Uterus (tissue), 4 donors: ENCODE measurements at places on chromosomes 1 and 21.

- no peak for DNase-seq
- no peak overlapping the region for H3K4me3 ChIP-seq
- no peaks in the 10 kb centered on the region for H3K27me3 ChIP-seq
- no peaks in the 10 kb centered on the region for H3K4me1 ChIP-seq
Measured at GRCh38 chr1:35657851-35658250, 16.5 kb upstream of the PSMB2 start.

DNA sequence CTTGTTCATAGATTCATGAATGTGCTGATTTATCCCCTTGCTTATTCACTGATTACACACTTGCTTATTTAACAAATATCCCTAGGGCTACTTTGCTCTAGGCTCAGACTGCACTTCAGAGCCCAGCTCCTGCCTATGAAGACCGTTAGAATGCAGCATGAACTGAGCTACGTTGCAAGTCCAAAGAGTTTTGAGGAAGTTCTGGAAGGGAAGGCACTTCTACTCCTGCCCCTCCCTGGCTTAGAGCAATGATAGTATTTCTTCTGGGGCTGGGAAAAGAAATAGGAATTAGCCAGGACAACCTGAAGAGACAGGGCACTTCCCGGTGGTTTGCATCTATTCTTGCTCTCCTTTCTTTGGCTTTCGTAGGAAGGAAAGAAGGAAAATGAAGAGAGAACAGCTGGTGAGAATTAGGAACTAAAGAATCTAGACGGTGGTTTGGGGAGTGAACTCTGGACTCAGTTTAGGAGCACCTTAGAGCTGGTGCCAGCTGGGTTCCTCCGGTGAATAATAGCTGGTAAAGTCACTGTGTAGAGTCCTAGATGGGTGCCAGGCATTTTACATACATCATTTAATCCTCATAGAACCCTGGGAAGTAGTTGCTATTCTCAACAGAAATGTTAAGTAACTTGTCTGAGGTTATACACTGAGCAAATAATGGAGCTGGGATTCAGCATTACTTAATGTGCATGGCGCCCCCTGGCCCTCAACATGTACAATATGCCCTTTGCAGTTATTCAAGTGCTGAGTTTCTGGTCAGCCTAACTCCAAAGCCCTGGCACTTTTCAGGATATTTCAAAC lies 65.9 kb downstream of the NDUFS5 start:
- no peaks in the 10 kb centered on the region for H3K27me3 ChIP-seq
- H3K36me3 ChIP-seq, result no peaks in the 10 kb centered on the region
- no peaks in the 10 kb centered on the region for H3K4me1 ChIP-seq

GRCh38 chr1:233394860-233395717 lies 67.6 kb downstream of the MAP3K21 start:
- H3K27me3 ChIP-seq, result no peaks in the 10 kb centered on the region
- no peak for DNase-seq
- H3K4me1 ChIP-seq, result no peaks in the 10 kb centered on the region
- H3K36me3 ChIP-seq, result no peaks in the 10 kb centered on the region
- H3K4me3 ChIP-seq, result no peak overlapping the region
- no peak overlapping the region for H3K27ac ChIP-seq

- no peak overlapping the region for H3K27ac ChIP-seq
- H3K4me3 ChIP-seq, result no peak overlapping the region
- DNase-seq, result no peak
- no peaks in the 10 kb centered on the region for H3K36me3 ChIP-seq
- H3K4me1 ChIP-seq, result no peaks in the 10 kb centered on the region
- H3K27me3 ChIP-seq, result no peaks in the 10 kb centered on the region
Measured at GRCh38 chr1:182888736-182889531, 49.8 kb downstream of the DHX9 start.

GRCh38 chr1:28136922-28137613 lies 39.4 kb downstream of the PTAFR start:
- H3K27me3 ChIP-seq, result no peaks in the 10 kb centered on the region
- DNase-seq, result no peak
- no peak overlapping the region for H3K27ac ChIP-seq
- no peaks in the 10 kb centered on the region for H3K4me1 ChIP-seq

DNA sequence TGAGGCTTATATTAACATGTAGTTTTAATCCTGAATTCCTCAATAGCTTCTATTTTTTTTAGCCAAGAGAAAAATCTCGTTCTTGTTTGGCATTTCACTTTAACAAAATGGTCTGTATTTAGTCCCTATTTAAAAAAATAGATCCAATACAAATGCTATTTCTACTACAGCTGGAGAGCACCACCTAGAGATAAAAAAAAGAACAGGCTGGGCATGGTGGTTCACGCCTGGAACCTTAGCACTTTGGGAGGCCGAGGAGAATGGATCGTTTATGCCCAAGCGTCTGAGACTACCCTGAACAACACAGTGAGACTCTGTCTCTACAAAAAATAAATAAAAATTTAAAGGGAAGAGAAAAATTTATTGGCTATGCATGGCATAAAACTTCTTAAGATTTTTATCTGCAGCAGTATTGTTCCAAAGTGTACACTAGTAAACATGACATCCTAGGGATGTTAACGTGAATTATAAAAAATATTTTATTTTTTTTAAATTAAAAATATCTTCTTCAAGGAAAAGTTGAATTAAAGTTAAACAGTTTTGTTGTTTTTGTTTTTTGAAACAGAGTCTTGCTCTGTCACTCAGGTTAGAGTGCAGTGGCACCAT lies 4.4 kb downstream of the ST7L start:
- DNase-seq, result no peak
- H3K27me3 ChIP-seq, result no peaks in the 10 kb centered on the region
- no peak overlapping the region for H3K4me3 ChIP-seq
- no peaks in the 10 kb centered on the region for H3K36me3 ChIP-seq
- no peak overlapping the region for H3K27ac ChIP-seq

DNA sequence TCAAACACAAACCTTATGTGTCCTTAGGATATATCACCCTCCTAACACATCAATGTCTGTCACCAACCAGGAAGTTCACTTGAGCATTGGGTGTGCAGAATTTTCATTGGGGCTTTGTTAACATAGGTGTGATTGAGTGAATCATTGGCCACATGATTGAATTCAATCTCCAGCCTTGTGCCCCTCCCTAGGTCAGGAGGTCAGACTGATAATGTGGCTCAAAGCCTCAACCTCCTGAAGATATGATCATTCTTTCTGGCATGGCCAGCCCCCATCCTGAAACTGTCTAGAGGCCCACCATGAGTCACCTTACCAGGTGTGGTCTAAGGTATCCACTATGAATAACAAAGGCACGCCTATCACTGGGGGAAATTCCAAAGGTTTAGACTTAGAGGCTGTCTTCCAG lies 90.1 kb downstream of the PKN2 start:
- no peak overlapping the region for H3K4me3 ChIP-seq
- H3K27ac ChIP-seq, result no peak overlapping the region
- H3K36me3 ChIP-seq, result no peaks in the 10 kb centered on the region
- no peaks in the 10 kb centered on the region for H3K27me3 ChIP-seq
